ENCODE measurements at places on chromosomes 4 and X.

- DNase-seq: no peak
Observed at GRCh38 chr4:41257257-41257901, 651 bp downstream of the UCHL1 start.

DNA sequence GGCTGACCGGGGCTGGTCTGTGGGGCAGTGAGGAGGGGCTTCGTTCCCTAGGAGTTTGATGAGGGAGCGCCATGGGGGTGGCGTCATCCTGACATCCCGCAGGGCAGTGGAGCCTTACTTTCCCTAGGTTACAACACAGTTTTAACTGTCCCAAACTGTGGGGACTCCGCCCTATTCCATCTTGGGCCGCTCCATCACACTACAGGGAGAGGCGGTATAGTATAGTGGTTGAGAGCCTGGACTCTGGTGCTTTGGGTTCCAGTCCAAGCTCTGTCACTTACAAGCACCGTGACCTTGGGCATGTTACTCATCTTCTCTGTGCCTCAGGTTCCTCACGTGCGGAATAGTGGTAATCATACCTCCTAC lies 44.2 kb downstream of the ZNF185 start:
- DNase-seq: no peak

GRCh38 chr4:134298313-134298712 lies 96.7 kb upstream of the PABPC4L start:
- DNase-seq: no peak

DNA sequence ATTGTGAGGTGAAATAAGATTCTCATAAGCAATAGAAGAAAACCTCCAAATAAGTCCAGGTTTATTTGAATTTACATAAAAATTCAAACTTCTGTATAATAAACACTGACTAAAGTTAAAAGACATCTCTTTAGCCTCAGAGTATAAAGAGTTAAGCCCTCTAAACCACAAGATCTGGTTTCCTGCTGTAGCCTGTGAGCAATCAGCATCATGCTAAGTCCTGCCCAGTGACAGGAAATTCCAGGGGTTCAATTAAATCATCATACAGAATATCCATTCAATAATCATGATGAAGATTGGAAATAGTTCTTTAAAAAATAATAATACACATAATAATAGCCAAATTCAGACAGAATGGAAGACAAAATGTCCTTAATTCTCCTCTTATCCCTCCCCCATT lies 139.2 kb upstream of the DGKK start:
- no peak for DNase-seq

DNA sequence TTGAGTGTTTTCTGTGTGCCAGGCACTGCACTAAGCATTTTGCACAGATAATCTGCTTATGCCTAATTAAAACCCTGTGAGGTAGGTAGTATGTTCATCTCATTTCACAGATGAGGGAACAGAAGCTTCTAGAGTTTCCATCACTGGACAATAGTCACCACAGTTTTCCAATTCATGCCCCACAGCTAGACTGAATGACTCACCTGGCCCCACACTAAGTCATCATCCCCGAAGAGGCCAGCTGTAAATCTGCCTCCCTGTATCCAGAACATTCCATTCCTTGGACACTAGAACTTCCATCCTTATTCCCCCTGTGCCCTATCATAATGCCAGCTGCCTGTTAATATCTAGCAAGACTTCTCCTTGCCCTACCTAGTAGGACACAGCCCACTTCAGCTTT lies 40.9 kb upstream of the NYX start:
- DNase-seq: no peak

GRCh38 chr4:144350706-144351105 lies 210.2 kb upstream of the GYPA start:
- no peak for DNase-seq

- DNase-seq: no peak
Observed at GRCh38 chr4:133148690-133149363, at the start of gene PCDH10. Gene PCDH10, plus strand, starts transcription at chr4:133149294. Its CDS starts 847 bp downstream, at chr4:133150141.

- no peak for DNase-seq
Observed at GRCh38 chrX:95350774-95351488, 1333.7 kb upstream of the DIAPH2 start.

DNA sequence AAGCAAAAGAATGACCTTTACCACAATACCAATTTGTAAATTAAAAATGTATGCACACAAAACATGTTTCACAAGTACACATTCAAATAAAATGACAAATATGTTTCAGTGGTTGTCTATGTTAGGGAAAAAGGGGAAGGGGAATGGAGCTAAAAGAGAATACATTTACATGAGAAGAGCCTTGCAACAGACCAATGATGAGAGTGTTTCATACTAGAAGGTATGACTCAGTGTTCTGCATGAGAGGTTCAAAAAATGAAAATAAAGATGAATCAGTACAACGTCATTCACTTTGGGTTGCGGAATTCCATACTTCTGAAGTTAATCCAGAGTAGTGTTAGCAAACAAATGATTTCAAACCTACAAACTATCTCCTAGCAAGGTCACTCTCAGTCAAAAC lies 51.7 kb downstream of the RPGR start:
- DNase-seq: no peak

DNA sequence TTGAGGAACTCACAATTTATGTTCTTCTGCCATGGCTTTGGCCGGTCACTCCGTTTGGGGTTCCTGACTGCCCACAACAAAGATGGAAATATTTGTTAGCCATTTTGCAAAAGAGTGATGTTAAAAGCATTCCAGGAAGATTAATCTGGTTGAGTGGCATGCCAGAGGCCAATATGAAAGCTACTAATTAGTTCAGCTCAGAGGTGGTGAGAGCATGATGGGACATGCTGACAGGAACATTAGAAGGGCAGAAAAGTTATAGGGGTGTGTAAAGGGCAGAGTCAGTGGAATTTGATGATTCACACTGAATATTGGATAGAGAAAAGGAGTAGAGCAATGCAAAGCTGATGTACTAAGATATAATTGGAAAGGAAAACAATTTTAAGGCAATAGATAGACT lies 94.4 kb downstream of the TLL1 start:
- DNase-seq: no peak

DNA sequence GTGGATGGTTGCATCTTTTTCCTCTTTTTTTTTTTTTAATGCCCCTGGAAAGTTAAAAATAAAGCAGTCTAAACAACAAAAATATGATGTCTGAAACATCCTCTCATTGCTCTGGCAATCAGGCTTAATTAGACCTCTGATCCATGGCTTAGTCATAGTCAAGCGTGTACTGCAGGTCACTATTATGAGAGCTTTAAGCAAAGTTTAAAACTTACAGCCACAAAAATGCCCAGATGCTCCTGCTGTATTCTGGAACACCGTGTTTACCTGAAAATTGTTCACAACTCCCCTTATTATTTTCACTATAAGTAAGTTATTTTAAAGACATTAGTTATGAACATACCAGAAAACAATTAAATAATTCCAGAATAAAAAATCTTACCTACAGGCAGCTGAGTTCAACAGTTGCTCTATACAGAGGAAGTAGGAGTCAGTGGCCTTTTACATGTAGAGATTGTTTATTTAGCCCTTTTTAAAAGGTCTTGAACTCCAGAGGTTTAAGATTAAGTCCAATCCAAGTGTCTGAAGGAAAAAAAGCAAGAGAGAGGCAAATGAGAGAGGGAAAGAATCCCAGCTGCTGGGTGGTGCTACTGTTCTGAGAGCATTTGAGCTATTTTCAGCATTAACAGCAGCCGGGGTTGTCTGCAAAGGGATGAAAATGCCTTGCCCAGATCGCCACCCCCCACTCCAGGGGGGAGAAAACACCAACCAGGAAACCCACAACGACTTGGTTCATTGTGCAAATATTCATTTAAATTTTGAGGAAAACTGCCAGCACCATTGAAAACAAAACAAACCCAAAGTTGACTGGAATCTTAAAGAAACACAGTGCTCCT lies 36.9 kb downstream of the SORBS2 start:
- no peak for DNase-seq

DNA sequence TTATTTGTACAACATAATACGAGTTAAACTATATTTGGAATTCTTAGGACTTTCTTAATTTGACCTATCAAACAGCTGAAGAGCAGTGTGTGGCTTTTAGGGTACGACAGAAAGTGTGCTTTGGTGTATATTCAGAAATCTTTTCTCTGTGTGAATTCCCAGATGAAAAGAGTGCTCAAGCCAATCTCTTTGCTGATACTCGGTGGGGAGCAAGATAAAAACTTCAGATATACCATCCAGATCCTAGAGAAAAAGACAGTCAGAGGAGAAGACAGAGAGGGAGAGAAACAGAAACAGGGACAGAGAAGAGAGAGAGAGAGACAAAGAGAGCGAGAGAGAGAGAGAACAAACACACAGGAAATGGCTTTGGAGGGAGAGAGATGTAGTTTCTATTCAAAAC lies 658.3 kb upstream of the CPEB2 start:
- DNase-seq: no peak

- no peak for DNase-seq
Observed at GRCh38 chrX:138754861-138755260, 43.3 kb upstream of the FGF13 start.

- no peak for DNase-seq
Observed at GRCh38 chr4:57073559-57073958, 36.6 kb downstream of the IGFBP7 start.

DNA sequence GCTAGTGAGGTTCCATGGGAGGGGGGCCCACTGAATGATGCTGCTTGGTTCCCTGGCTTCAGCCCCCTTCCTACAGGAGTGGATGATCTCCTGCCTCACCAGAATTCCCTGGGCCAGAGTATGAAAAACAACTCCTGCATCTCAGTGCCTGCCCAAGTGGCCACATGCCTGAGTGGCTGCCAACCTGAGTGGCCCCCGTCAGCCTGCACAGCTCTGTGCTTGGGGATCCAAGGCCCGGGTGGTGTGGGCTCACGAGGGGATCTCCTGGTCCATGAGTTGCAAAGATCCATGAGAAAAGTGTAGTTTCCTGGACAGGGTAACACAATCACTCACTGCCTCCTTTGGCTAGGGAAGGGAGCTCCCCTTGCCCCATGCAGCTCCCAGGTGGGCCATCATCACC lies 17.1 kb downstream of the STPG2 start:
- DNase-seq: no peak

DNA sequence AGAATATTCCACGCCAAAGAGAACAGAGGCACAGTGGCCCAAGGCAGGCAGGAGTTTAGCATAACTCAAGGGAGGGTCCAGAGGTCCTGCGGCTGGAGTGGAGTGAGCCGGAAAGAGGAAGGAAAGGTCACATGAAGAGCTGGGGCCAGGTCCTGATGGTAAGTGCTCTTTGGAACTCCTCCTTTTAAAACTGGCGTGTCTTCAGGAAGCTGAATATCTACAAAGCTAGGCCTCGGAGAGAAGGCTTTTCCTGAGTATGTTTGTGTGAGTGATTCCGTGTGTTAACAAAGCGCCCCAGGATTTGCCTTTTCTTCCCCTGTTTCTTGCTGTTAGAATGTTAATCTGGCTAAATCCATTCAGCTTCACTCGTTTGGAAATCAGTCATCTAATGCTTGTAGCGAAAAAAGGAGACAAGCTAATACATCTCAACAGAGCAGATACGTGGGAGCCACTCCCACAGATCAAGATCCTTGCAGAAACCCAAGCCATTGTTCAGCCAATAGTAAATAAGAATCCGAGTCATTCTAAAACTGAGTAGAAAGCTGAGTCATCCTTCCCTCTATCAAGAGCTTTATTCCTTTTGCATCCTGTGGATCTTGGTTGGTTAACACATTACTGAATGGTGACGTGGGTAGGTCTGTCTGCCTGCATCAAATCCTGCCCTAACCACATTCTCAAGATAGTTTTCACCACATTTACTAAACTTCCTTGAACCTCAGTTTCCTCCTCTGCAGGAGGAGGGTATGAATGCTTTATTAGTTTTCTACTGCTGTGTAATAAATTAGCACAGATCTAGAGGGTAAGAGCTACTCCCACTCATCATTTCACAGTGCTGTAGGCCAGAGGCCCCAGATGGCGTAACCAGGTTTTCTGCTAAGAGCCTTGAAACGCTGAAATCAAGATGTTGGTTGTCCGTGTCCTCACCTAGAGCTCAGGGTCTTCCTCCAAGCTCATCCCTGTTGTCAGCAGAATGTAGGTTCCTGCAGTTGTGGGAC lies 43.2 kb upstream of the RBM47 start:
- DNase-seq: peak; percentile 46

GRCh38 chr4:6270636-6271121 lies 1.0 kb downstream of the WFS1 start:
- no peak for DNase-seq

- no peak for DNase-seq
Observed at GRCh38 chr4:61996943-61997342, 796.8 kb downstream of the ADGRL3 start.

- DNase-seq: no peak
Observed at GRCh38 chr4:18954538-18954937, 933.0 kb upstream of the LCORL start.

DNA sequence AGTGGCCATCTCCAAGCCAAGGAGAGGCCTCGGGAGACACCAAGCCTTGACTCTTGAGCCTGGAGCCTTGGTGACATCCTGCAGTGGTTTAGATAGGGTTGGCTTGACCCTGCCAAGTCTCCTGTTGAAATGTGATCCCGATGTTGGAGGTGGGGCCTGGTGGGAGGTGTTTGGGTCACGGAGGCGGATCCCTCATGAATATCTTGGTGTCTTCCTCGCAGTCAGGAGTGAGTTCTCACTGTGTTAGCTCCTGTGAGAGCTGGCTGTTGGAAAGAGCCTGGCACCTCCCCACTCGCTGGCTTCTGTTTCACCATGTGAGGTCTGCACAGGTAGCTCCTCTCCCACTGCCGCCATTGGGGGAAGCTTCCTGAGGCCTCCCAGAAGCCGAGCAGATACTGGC lies 38.8 kb downstream of the ADRA2C start:
- no peak for DNase-seq

GRCh38 chrX:147838465-147839131 lies 73.1 kb upstream of the FMR1 start:
- DNase-seq: no peak

GRCh38 chrX:10755439-10756334 lies 135.3 kb upstream of the MID1 start:
- no peak for DNase-seq

DNA sequence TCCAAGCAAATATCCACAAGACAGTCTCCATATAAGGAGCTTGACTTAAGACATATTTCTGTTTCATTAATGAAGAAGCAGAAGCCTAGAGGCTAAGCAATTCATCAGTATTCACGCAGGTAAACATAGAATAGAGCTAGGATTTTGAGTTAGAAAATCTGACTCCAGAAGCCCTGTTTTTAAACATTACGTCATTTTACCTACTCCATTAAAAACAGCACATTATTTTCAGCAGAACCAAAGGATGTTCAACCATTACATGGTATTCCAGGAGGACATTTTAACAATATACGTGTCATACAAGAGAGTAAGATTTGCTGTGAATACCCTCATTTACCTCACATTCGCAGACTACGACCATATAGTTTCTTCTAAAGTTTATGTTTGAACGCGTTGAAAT lies 403.3 kb upstream of the TRAM1L1 start:
- no peak for DNase-seq

DNA sequence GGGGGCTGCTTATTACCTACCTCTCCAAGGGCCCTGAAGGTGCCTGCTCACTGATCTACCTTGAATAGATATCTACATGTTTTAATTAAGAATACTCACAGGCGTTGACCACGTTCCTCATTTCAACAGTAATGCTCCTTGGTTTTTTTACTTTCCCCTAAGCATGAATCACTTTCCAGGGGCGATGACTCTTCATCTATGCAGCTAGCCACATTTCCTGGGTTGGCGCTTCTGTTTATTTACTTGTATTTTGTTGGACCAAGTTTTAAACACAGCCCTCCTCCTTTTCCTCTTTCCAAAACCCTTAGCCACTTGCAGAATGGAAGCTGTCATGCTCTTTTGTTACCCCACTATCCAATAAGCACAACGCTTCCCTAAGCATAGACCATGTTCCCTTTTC lies 50.8 kb downstream of the CBLL2 start:
- no peak for DNase-seq

Data from stimulated activated CD4-positive, alpha-beta T cell treated with anti-CD3 and anti-CD28 coated beads, TNF-alpha, amount 100 ng/mL, for 24 hours (primary cell).